ENCODE measurements at places on chromosomes 6 and 20.
A peak's percentile ranks its signal among the peaks of the same experiment; 100 is the strongest.

GRCh38 chr20:37579106-37579505, 51.4 kb upstream of the BLCAP start:
- no peak for DNase-seq

DNA sequence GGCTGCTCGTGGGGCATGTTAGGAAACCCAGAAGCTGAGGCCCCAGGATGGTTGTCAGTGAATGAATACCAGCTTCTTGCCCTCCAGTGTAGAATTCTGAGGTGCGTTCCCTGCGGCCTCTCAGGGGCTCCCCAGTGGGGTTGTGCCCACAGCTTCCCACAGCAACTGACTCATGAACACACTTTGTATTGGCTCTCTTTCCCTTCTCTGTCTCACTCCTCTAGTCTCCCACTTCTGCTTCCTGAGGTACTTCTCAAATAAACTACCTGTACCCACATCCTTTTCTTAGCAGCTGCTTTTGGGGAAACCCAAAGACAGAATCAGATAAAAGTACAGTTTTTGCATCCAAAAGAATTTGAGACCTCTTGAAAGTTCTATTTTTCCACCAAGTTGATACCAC, 107.7 kb upstream of the JAG1 start:
- DNase-seq = no peak

GRCh38 chr6:83185096-83185495, 8.0 kb downstream of the PGM3 start:
- no peak for DNase-seq

DNA sequence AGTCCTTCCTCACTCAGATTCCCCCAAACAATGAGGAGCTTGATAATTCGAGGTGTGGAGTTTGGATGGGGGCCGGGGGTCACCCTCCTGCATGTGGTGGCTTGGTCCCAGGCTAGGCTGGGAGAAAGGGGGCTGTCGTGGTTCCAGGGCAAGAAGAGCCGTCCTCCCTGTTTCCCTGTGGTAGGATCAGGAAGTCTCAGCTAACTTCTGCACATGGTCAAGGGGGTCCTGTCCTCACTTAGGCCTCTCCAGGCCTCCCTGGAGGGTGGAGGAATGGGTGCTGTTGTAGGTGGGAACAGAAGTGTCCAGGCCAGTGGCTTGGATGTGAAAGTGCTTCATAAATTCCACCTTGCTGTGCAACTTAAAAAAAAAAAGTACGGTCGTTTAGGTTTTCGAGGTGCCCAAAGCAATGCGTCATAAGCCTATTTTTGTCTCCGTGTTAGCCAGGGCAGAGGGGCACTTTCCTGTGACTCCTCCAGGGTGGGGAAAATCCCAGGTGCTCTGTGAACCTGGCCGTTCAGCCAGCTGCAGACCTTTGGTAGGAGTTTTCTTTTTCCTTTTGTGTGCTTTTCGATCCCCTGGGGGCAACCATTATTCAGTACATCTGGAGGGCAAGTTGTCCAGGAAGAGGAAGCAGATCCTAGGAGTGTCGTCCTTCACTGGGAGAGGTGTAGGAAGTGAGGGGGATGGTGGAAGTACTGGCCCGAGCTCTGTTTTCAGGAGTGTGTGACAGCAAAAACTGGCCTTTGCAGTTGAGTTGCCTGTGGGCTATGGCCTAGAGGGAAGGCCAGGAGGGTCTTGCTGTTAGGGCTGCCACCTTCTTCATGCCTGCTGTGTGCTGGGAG, 9.6 kb downstream of the IGF2R start:
- DNase-seq = no peak

GRCh38 chr20:49184691-49185070, 3.5 kb downstream of the STAU1 start:
- DNase-seq = no peak

GRCh38 chr6:24899136-24899996, 36.4 kb downstream of the RIPOR2 start:
- no peak for DNase-seq

- no peak for DNase-seq
Observed at GRCh38 chr6:131683479-131683878, 17.7 kb downstream of the OR2A4 start.

- DNase-seq = peak; percentile 75
Observed at GRCh38 chr6:43509984-43510826, at the start of gene LRRC73. Gene LRRC73 (minus strand): TSS chr6:43510346. CDS start chr6:43509785, 561 bp downstream.

DNA sequence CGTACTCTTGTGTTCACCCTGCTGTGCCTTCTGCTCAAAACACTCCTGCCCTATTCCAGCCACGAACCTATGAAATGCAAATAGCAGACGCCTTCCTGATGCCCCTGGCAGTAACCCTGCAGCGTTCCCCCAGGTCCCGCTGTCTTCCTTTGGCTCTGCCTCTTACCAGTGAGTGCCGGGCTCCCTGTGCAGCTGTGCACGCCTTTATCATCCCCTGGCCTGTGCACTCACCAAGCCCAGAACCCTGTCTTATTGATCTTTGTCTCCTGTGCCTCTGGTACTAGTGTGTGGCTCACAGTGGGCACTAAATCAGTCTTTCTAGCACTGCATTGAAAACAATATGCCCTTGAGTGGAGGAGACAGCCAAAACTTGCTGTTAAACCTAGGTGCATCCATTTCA, 19.7 kb downstream of the ZDHHC14 start:
- DNase-seq = no peak
